ENCODE measurements at places on chromosomes 5 and 9.

DNA sequence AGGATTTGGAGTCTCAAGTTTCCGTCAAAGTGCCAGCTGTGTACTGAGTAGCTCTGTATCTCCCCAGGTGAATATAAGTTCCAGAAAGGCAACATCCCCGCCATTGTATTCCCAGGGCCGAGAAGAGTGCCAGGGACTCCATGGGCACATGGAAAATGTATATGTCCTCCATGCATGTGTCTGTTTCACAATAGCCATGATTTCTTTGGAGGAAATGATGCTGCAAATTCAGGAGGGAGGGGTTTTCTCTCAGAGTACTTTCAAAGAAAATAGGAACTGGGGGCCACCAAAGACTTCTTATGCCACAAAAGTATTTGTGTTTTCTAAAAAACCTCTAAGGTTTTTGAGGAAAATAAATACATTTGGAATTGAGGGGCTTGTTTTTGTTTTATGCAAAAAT is 524.6 kb downstream of the BNC2 start:
- DNase-seq, result no peak

DNA sequence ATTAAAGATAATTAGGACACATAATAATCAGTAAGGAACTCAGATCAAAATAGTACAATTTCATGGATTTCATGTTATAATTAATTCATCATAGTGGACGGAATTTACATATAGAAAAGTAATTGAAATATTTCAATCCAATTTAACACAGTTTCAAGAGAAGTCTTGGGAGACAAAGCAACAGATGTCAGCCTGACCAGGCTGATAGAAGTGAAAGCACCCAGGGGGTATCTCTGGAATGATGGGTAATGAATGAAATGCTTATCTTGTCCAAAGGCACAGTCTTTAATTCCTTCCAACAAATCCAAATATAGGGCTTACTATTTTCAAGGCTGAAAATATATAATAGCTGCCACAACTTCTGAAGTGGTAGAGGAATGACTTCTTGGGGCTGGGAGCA is 629.3 kb upstream of the RGMB start:
- no peak for DNase-seq

GRCh38 chr9:79985264-79985663 is 413.5 kb downstream of the TLE4 start:
- DNase-seq, result peak; percentile 22

GRCh38 chr5:173832386-173832785 is 55.8 kb upstream of the CPEB4 start:
- no peak for DNase-seq

DNA sequence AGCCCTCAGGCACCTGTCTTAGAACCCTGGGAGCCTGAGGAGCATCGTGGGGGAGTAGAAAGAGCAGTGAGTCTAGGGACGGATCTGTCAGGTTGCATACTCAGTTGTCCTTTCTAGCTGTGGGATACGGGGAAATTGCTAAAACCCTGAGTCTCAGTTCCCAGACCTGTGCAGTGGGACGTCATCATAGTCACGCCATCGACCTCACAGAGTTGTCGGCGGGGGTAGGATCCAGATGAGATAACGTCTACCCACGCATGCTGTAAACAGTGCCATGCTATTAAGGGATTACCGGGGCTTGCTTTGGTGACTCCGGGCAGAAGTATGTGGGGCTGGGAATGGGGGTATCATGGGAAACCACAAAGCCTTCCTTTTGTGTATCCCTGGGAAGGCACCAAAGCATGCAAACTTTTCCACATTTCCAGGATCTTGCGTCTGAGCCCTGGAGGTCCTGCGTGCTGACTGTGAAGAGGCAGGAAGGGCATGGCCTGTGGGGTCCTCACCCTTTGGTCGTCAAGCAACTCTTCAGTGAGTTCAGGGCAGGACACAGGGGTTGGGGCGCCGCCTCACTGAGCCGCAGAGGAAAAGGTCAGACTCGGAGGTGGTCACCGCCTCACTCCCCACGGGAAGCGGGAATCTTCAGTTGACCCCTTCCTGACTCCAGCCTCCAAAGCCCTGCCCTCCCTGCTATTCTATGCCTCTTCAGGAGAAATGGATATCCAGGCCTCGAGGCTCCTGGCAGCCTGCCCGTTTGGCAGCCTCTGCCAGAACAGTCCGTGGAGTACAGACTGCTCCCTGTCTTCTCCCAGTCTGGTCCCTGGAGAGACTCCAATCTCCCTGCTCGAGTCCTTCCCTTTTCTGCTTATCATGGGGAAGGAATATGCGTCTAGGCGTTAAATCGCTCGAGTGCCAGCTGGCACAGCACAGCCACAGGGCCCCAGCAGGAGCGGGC is 186.8 kb upstream of the KLF9 start:
- DNase-seq, result peak; percentile 72

DNA sequence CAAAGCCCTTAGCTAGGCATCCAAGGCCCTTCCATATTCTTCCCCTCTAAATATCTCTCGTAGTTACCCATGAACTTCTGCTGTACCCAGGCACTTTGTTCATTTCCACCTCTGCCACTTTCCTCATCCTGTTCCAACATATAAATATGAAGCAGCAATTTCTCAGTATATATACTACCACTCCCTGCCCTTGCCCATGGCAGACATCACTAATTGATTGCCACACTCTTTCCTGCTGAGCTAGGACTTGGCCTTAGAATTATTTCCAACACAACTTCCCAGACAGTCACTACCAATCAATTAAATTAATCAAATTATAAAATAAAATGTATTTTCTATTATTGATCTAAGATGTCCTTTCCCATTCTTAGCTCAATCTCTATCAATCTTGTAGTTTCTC is 8.5 kb downstream of the INSYN2B start:
- DNase-seq, result no peak

DNA sequence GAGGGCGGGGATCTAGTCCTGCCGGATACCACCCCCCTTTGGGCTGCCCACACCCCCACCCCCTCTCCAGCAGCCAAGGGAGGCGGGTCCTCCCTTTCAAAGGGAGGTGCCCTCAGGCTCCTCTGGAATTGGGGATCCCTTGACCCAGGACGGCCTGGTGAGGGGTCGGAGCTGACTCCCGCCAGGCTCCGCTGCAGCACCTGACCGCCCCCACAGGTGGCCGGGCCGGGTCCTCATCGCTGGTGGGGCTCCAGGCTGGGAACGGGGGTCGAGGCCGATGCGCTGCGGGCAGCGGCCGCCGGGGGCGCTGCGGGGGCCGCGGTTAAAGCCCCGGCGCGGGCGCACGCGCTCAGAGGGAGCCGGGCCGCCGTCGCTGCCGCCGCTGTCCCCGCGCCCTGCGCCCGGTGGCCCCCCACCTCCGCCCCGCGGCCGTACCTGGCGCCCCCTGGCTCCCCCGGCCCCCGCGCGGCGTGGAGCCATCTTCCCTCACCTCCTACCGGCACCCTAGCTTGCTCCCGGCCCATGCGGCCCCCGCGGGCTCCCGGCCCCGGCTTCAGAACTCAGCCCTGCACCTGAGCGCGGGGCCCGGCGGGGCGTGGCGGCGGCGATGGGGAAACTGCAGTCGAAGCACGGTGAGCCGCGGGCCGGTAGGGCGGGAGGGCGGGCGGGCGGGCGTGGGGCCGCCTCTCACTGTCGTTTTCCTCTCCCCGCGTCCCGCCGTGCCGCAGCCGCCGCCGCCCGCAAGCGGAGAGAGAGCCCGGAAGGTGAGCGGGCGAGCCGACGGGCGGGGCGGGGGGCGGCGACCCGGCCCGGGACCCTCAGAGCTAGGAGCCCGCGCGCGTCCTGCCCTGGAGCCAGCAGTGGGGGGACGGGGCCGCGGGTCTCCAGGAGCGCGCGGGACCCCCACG is at the start of gene NKD2:
Gene NKD2, plus strand, starts transcription at position 352 of the 908 bp plus-strand sequence. Its CDS starts 256 bp downstream, at position 608.
- DNase-seq, result peak; percentile 70

- DNase-seq, result no peak
Observed at GRCh38 chr9:108224716-108225115, 631.1 kb downstream of the ACTL7B start.

DNA sequence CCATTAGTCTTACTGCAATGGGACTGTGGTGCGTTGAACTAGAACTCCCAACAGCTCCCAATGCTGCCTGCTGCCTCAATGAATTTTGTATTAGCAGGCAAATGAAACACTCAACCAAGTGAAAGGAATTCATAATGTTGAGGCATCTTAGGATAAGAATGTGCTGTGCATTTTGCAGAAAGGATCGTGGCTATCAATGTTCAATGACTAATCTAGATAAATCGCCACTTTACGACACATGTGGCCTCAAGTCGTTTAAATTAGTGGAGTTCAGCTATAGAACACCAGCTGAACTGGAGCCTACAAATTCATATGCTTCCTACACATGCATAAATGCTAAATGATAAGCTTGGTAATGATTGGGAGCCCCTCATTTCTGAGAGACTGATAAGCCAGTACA is 318.4 kb downstream of the PSAT1 start:
- DNase-seq, result no peak

DNA sequence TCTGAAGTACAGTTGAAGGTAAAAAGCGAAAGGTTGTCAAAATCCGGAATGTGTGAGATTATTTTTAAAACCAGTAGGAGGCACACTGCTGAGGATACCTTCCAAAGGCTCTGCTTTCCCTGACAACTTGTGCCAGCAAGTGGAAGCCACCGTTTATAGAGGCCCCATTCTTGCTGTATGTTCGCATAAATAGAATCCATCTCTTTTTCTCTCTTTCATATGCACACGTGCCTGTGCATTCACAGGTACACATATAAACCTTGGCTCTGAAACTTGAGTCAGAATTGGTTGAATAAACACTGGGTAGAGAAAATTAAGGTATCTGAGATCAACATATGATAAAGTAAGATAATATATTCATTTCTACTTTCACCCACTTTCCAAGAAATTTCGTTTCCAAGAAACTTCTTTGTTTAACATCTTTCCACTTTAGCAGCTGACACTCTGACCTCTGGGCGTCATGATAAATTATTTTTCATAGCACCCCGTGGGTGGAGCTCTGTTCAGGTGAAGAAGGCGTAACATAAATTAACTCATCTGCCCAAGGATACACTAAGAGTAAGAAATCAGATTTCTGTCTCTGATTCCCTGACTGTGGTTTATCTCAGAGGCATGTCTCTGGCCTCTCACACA is 63.7 kb upstream of the RICTOR start:
- no peak for DNase-seq

DNA sequence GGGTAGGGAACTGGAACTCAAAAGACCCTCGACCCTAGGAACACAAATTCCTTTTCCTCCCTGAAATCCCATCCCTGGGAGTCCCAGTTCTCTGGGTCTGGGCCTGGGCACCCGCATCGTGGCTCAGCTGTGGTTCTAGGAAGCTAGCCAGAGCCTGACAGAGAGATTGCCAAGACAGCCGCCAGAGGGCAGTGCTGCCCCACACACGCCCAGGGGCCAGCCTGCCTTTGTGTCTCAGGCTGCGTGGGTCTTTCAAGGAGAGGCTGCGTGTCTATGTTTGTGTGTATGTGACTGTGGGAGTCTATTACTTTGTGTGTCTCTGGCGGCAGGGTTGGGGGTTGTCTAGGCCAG is 32.0 kb upstream of the TTLL11 start:
- DNase-seq, result peak; percentile 84

DNA sequence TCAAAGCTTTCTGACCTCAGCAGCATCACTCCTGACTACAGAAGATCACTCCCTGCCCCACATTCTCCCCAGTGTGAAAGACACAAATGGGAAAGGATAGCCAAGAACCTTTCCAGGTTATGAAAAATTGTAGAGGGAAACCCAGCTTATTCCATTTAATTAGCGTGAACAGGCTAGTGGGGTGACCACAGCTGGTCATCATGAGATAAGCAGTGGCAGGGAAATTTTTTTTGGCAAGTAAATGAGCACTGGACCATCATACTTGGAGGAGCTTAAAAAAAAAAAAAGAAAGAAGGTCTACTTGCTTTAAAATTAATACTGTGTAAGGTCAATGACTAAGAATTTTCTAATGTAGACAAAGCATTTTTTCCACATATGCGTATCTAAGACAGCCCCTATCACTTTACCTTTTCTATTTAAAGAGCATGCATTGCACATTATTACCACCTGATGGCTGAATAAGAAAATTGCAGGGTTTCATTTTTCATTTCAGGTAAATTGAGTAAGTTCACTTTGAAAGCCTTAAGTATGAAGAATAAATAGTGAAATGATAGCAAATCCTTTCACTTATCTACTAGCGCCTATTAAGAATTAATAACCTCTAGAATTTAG is 123.6 kb downstream of the ELAVL2 start:
- no peak for DNase-seq

DNA sequence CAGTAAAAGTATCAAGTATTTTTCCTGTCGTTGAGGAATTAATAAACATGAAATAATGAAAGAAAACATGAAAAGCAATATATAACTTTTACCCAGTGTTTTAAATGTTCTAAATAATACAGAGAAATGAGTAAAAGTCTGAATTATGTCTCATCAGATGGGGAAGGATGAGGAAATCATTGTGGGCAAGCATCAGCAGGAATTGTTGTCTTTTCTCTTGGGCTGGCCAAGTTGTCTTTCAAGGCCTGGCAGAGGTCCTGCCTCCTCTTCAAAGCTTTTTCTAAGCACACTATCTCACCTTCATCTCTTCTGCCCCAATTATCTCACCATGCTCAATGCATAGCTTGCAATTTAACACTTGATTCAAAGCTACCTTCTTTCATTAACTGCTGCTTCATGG is 41.9 kb downstream of the MOCS2 start:
- DNase-seq, result no peak

DNA sequence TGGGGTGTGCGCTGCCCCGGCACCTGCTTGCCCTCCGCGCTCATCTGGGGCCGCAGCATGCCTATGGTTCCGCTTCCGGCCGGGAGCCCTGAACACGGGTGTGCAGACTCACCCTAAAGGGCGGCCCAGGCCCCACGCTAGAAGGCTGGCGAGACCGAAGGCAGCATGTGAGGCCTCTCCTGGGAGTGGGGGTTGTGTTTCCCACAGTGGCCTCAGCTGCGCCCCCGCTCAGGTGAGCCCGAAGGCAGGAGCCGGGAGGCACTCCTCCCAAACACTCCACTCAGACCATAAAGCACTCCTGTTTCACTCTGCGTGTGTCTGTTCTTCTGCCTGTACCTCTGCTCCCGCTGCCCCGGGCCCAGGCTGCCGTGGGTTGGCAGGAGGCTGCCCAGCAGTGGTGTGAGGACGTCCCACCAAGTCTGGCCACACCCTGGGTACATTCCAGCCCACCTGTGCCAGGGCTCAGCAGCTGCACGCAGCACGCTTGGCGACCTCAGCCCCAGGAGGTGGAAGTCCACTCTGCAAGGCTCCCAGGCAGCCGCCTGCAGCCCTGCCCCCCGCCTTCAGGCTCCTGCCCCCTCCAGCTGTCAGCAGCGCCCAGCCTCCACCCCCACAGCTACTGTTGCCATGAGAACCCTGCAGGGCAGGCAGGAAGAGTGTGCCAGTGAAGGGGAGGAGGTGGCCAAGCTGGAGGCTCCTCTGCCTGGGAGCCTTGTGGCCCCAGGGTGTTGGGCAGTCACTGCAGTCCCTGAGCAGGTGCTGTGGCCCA is 1.2 kb upstream of the AJM1 start:
- peak; percentile 90 for DNase-seq

DNA sequence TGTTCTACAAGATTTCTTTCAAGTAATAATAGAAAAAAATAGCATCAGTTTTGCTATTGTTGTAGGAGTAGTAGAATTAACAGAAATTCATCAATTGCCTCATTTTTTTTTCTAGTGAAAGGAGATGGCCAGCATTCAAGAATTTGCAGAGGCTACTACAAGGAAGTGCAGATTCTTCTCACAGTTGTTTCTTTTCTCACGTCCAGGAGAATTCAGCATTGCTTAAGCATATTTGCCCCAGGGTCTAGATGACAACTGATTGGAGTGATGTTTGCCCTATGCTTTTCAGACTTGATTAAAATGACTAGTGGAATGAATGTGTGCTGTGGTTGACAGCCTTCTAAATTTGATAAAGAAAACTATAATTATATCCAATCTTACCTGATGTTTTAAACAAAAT is 46.6 kb upstream of the SLC12A2 start:
- no peak for DNase-seq

GRCh38 chr5:2291146-2291840 is 408.6 kb upstream of the IRX4 start:
- DNase-seq, result no peak

GRCh38 chr5:124725040-124725434 is 21.4 kb downstream of the ZNF608 start:
- DNase-seq, result no peak
